Natural killer cell (primary cell): ENCODE measurements at places on chromosomes 1 and 21. TPM values are rescaled to one million over a fixed set of nuclear protein-coding genes. Genes with fewer than 3 reads are reported as not detected.

DNA sequence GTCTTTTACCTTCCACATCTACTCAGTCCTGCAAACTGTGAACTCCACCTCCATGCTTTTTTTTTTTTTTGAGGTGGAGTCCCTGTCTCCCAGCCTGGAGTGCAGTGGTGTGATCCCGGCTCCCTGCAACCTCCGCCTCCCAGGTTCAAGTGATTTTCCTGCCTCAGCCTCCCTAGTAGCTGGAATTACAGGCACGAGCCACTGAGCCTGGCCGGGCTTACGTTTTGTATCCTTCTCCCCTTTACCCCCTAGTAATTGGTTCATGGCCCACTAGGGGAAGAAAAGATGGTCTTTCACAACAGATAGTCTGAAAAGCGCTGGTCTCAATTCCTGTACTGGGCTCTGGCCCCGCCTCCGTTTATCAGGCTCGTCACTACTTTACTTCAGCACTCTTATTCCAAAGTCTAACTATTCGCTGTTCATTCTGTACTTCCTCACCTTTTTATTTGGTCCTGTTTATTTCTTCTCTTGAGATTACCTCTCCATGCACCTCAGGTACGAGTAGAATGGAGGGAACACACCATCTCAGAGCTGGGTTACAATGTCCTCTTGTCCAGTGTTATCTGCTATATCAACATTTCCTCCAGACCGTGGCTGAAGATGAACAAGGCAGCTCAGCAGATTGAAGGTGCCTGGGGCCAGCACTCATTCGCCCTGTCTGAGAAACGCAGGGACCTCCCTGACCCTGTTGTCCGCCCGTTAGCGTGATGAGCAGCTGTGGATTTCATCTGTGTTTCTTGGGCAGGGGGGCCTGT lies 16.2 kb downstream of the CNST start:
- no peak for DNase-seq

DNA sequence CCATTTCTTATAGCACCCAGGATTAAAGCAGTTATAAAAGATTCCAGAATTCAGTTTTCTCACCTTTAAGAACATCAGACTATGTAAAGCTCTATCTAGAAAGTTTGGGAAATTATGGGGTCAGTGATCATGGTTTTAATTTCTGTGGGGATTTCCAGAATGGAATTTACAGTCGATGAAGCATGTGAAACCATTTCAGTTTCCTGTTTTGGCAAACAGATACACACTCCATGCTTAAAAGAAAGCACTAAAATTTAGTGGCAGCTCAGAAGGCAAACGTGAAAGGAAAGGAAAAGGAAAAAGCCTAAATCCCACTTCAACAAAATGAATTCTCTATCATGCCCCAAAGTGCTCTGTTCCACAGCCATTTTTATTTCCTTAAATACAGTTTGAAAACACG lies 60.4 kb downstream of the FYB2 start:
- no peak for DNase-seq

DNA sequence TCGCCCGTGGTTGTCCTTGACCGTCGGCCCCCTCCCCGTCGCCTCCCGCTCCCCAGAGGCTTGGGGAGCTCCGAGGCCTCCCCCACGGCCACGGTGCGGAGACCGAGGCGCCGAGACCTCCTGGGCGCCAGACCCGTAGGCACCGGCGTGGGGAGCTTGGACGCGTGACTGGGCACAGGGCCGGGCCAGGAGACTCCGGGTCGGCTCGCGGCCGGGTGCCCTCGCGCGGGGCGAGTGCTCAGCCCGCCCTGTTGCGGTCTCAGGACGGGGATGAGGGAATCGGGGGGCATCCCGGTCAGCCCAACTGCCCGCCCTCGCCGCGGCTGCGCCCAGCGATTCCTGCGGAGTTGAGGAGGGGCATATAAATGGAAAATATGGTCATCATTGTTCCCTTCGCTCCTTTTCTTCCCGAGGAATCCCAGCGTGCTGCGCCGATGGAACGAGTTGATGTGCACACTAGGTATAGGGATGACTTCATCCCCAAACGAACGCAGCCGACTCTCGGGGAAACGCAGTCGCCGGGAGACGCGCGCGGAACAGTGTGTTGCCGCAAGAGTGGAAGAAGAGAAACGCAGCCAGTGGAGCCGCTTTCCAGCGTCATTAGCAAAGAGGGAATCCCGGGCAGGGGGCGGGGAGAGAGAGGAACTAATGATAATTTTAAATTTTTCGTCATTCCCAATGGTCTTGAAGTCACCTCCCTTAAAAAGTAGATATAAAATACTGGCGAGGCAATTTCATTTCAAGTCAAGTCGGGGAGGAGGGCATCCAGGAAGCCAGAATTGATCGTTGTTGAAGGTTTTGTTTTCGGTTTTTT lies 747 bp upstream of the ENAH start:
- no peak for DNase-seq

The SPRR2B gene
- total RNA-seq: not detected

The KRTAP10-6 gene
- not detected for total RNA-seq

- DNase-seq: no peak
Measured at GRCh38 chr1:230883967-230884366, 15.6 kb upstream of the C1orf198 start.

DNA sequence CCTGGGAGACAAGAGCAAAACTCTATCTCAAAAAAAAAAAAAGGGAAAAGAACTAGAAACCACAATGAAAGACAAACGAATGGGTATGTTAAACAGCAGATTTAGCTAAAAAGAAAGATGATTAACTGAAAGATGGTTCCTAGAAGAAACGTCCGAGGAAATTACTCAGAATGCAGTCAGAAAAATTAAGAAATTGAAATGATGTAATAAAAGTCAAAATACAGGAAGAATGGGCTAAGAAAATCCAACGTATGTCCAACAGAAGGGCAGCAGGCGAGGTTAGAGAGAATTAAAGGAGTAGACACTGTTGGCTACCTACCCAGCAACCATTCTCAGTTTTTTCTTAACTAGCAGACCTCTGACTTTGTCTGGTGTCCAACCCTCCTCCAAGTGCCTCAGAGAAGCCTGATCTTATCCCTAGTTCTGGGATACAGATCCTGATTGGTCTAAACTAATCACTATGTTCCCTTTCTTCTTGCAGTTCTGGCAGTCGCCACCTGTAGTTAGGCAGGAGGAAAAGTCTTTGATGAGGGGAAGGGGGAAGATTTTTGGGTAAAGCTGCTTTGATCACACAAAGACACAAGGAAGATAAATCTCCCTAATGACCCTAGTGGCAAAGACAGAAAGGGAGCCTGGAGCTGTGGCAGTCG lies 25.7 kb downstream of the GPR161 start:
- no peak for DNase-seq
